ENCODE measurements at places on chromosomes 3 and 15.

DNA sequence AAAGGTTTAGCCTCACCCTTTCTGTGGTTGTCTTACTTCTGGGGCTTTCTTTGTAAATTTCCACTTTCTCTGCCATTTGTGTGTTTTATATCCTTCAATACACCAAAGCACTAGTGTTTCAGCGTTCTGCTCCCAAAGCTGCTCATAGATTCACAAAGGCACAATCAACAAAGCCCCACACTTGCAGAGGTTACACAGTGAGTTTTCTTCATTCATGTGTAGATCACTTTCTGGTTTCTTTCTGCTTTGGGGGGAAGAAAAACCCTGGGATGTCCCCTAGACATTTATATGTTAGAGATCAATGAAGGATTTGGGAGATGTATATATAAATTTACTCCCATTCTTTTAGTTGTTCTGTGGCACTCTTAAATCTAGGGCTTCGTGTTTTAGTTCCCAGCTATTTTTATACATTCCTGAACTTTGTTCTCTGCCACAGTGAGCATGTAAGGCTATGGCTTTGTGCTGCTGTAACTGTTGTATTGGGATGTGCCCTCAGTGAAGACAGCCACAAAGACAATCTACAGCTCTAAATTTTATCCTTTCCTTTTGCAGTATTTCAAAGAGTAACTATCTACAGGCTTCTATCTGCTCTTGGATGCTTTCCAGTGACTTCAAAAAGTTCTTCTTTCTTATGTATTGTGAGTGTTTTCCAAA lies 636.5 kb downstream of the ZBBX start:
- no peak for DNase-seq

- DNase-seq = no peak
These were observed 57.3 kb upstream of the UBE2Q2 start for GRCh38 chr15:75785771-75786574.

DNA sequence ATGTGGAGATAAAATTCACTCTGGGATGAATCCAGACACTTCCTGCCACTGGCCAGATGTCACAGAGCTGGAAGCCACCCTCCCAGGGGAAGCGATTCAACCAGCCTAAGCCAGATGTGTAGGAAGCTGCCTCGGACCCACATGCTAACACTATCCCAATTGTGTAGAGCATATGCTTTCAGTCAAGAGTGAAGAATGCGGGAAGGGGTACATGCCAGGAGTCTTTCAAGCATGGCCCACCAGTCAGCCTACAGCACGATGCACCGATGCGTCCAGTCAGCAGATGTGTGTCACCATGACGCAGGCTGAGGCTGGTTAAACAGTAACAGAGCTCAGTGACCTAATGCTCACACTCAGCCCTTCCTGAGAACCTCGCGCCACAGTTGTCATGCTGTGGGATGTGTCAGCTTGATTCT lies 38.8 kb upstream of the BNC1 start:
- peak; percentile 81 for DNase-seq

GRCh38 chr15:71945012-71945411 lies 134.7 kb downstream of the NR2E3 start:
- no peak for DNase-seq

DNA sequence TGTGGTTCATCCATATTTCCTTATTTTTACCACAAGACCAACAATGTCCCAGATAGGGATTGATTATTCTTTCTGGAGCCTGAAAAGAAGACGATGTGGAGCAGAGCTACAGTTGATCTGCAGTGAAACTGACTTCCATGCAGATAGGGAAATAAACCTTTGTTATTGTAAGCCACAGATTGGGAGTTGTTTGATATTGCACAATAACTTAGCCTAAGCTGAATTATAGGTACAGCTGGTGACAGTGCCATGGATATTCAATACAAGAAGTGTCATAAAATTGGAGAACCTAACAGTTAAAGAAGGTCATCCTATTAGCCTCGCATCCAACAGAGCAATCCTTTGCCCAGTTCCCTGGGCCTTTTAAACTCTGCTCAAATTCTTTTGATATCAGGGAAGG lies 367.7 kb upstream of the PPP2R3A start:
- no peak for DNase-seq

DNA sequence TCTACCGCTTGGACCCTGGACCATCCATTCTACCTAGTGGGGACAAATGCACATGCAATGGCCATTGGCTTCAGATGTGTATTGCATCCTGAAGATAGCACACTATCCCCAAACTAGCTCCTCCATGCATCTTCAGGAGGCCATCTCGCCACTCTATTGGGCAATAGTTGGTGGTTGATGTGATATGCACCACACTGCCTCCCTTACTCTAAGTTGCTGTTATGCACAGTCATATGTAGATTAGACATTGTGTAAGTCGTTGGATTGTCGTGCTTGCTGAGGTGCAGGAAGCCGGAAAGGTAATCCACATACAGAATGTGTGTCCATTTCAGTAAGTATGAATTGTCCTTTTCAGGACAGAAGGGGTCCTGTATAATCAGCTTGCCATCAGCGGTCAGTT lies 26.7 kb upstream of the PLA2G4D start:
- DNase-seq = no peak

- no peak for DNase-seq
These were observed 129.0 kb upstream of the PRICKLE2 start for GRCh38 chr3:64354221-64354620.

DNA sequence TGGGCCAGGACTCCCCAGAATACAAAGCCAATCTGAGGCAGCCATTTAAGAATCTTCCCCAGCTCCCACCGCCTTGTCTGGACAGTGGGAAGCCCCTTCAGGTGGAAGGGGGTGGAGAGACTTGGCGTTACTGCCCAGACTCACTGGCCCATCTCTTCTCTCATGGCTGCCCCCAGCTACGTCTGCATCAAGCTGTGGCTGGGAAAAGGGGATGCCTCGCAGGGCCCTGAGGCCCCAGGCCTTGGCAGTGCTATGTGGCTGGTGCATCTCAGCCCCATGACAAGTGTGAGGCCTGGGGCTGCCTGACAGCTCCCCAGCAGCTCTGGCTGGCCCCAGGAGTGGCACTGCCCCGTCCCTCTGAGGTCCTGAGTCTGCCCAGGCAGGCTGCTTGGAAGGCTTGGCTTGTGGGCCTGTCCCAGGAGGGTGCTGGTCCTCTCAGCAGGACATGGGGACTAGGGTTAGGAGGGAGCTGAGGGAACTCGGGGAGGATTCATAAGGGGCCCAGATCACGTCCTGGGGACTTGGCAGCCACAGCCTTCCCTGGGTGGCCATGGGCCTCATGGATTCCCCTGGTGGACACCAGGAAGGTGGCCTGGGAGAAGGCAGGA lies 20.2 kb upstream of the SLC41A3 start:
- DNase-seq = no peak

DNA sequence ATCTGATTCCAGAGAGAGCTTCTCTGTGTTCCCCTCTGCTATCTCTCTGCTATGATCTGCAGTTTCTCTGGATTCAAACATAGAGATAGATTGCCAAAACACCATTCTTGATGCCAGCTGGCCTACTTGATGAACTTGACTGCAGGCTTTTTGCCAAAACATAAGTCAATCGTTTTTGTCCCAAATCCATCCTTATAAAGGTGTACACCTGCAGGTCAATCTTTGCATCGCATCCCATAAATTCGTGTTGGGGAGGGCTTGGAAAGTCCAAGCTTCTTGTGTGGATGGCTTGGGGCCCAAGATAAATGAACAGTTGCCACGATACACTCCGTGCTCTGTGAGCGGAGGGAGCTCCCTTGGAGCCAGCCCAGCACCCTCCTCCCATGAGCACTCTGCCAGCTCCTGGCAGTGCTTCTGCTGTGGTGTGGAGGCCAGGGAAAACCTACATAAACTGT lies 2.7 kb downstream of the CERS3 start:
- no peak for DNase-seq

DNA sequence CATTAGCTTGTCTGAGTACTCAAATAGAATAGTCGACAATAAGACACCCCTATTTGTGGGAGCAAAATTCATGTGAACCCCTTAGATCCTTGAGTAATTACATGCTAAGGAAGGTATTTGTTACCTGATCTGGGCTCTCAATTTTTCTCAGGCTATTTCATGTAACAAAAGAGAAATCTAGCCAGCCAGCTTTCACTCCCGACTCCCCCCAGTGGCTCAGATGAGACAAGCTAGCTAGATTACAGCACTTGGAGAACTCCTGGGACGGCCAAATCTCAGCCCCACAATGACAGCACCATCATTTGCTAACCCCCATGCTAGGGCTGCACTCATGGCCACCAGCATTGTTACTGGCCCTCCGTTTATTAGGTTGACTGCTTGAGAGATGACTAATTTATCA lies 41.3 kb downstream of the GLDN start:
- DNase-seq = no peak

GRCh38 chr3:100972867-100973266 lies 20.4 kb downstream of the ABI3BP start:
- no peak for DNase-seq

- DNase-seq = no peak
These were observed 111.2 kb upstream of the SLC25A36 start for GRCh38 chr3:140830391-140830790.

DNA sequence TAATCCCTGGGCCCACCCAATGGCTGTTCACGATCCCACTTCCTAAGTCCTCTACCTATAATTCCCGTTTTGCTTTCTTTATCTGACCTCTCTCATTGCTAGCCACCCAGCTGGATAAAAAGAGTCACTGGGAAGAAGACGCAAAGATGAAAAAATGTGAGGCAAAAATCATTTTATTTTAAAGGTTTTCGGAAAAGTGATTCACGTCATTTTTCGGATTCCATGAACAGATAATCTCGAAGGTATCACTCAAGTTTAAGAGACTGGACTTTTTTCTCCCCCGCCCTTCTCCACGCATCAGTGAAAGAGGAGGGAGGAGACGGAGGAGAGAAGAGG lies 266.6 kb downstream of the CGGBP1 start:
- no peak for DNase-seq

- no peak for DNase-seq
These were observed 662.3 kb downstream of the MAGI1 start for GRCh38 chr3:65376426-65376825.

DNA sequence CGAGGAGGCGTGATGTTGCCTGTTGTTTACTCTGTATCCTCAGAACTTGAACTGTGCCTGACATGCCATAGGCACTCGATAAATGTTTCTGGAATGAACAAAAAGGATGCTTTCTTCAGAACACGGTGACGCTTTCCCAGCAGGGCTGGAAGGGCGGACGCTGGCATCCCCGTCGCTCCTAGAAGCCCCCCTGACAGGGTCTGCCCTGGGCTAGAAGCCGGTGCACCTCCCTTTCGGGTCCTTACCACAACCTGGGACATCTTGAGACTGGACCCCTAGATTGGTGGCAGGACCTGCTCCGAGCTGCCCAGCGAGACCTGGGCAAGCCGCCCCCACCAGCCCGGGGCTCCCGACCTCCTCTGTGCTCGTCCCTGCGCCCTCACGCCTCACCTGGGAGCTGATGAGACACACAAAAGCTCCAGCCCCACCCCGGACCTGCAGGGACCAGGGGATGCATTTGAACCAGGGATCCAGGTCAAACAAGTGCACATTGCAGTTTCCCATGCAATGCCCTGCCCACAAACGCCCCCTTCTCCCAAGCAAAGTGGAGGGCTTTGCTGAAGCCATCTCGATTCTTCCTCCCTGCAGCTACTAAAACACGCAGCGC lies 131.2 kb upstream of the MEF2A start:
- no peak for DNase-seq

DNA sequence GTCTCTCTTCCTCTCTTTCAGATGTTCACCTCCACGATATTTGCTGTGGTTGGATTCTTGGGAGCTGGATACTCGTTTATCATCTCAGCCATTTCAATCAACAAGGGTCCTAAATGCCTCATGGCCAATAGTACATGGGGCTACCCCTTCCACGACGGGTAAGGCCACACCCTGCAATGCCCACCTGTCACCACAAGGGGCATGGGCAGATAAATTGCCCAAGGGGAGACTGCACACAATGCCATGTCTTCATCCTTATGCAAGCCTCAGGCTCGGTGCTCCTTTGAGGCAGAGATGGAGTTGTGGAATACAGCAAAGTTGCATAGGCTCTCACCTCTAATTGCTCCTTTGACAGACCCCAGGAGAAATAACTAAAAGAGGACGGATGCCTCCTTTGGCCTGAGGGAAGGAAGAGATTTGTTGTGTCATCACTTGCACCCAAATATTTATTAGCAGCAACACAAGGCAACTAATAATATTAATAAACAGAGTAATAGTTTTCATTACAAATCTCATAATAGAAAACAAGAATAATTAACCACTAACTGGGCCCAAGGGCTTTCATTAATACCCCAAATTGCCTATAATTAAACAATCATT lies 13.2 kb downstream of the TM4SF4 start:
- DNase-seq = no peak

DNA sequence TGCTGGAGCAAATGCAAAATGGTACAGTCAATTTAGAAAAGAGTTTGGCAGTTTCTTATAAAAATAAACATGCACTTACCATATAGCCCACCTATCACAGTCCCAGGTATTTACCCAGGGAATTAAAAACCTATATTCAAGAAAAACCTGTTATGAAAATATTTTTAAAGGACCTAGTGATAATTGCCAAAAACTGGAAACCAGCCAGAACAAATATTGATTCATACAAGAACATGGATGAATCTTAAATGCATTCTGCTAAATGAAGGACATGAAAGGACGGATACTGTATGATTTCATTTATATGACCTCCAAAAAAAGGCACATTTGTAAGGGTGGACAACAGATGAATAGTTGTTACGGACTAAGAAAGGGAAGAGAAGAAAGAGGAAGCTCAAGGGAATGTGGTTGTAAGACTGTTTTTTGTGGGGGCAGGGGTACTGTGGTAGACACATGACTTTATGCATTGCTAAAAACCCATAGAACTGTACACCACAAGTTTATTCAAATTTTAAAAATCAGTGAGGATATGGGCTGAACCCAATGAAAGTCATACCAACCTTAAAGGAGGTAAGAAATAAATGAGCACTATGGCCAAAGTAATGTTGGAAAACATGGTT lies 61.0 kb downstream of the ZBBX start:
- DNase-seq = no peak

DNA sequence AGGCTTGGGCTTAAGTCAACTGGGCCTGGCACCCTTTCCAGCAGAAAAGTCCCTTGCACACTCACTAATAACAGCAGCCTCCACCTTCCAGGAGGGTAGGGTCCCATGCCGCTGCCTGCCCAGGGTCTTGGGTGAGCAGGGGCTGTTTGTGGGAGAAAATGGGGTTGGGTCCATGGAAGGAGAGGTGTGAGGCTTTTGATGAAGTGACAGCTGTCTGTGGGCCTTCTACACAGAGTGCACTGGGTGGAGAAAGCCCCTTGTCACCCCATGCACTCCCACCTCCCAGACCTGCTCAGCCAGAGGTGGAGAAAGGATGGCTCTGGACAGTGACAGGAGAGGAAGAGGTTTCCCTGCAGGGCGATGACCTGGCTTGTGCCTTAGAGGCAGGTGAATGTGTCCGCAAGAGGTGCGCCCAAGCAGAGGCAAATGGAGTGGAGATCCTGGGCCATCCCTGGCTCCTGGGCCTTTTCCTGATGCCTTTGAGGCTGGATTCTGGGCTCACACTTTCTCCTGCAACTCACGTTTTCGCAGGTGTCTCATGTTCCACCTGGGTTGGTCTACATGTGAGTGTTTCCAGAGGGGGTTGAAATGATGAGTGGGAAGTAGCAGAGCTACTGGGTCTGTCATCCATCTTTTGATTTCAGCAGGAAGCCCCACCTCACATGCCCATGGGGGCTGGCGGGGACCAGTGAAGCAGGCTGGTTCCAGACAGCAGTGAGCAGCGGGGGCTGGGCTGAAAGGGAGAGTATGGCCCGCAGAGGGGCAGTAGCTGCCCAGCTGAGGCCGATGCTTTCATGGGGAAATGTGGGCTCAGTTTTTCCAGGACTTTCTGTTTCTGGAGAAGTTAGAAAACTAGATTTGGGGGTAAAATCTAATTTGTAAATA lies 85.2 kb upstream of the PRR23E start:
- no peak for DNase-seq

Measured in fibroblast of skin of left quadriceps (primary cell).